ENCODE measurements at places on chromosomes 16 and 17.

DNA sequence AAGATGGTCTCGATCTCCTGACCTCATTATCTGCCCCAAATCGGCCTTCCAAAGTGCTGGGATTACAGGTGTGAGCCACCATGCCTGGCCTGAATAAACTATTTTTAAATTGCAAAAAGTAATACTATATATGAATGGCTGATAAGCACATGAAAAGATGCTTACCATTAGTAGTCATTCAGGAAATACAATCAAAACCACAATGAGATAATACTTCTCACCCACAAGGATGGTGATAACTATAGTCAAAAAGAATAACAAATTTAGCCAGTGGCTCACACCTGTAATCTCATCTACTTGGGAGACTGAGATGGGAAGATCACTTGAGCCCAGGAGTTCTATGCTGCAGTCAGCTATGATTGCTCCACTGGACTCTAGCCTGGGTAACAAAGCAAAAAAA is 2.4 kb upstream of the TACO1 start:
- DNase-seq = no peak

DNA sequence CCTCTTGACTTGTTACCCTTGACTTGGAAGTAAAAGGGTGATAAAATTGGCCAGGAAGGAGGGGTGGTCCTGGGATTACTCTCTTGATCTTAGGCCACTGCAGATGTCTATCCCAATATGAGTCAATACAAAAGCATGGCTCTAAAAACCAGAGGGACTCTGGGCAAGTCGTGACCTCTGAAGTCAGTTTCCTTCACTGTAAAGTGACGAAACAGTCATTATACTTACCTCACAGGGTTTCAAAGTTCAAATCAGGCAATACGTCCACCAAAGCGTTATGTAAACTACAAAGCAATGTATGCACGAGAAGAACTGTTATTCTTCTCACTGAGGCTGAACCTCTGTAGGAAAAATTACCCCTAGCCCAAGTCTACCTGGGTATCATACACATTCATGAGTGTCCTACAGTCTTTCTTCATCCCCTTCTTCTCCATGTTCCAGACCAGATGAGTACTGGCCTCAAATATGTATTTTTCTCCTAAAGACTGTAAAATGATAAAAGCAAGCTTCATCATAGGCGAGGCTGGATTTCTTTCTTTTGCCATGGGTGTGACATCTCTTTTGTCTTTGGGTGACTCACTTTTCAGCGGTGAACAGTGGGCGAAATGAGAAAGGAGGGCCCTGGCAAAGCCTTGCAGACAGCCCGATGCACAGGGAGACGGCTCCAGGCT is 34.5 kb upstream of the CLEC18B start:
- no peak for DNase-seq

DNA sequence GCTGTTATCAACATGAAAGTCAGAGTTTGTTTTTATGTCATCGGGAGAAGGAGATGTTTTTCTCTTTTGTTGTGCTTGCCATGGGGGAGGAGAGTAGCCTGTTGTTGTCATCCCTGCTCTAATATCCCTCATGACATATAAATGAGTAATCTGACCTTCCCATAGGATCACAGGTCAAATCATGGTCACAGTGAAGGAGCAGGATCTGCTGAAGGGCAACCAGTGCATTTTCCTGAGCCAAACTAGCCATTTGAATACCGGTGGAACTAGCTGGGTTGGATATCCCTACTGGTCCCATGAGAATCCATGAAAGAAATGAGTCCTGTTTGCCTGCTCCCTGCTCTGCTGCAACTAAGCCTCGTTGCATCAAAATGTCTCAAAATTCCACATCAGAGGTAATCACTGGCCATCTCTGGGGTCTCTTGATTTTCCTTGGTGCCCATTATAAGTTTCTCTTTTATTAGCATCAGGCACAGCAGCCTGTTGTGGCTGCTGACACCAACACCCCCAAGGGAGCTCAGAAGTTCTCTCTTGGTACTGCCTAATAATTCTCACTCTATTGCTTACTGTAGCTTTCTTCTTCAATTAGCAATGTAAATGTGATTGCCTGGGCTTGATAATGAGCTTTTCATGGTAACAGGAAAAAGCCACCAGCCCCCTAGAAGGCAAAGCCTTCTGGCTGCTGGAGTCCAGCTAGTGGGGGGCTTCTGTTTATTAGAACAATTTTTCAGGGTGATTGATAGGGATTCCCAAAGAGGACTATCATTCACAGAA is 211.4 kb upstream of the ERCC4 start:
- DNase-seq = no peak

DNA sequence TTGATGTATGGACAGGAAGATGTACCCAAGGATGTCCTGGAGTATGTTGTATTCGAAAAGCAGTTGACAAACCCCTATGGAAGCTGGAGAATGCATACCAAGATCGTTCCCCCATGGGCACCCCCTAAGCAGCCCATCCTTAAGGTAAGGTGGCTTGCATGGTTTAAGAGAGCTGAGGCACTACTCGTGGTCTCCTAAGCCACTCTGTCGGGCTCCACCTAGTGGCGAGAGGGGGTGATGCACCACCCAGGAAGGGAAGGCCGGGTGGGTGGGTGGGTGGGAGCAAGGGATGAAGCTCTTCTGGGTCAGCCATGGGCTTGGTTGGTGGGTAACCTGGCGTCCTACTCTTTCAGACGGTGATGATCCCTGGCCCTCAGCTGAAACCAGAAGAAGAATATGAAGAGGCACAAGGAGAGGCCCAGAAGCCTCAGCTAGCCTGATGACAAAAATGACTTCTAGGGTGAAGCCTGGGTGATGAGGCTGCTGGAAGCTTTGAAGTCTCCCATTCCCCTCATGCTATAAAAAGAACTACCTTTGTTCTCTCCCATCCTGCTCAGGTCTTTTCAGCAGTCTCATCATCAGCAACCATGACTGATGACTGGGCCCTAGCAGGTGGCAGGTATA is 21.5 kb downstream of the GPR179 start:
- DNase-seq = no peak

GRCh38 chr16:56870276-56870888 is 5.4 kb downstream of the SLC12A3 start:
- no peak for DNase-seq

DNA sequence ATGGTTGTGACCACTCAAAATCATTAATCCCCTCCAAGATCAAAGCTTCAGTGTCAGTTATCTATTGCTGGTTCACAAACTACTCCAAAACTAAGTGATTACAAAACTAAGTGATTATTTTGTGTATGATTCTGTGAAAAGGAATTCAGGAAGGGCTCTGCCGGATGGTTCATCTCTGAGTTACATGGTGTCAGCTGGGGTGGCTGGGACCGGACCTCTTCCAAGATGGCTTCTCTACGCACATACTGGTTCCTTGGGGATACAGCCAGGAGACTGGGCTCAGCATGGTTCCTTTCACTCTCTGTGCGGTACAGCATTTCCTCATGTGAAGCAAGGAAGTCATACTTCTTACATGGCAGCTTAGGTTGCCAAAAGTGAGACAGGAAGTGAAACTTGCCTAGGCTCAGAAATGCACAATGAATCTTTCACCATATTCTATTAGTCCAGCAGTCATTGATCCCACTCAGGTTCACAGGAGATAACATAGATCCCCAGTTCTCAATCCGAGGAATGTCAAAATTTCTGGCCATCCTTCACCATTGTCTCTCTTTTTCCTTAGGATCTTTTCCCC is 97.9 kb upstream of the IRX6 start:
- no peak for DNase-seq

DNA sequence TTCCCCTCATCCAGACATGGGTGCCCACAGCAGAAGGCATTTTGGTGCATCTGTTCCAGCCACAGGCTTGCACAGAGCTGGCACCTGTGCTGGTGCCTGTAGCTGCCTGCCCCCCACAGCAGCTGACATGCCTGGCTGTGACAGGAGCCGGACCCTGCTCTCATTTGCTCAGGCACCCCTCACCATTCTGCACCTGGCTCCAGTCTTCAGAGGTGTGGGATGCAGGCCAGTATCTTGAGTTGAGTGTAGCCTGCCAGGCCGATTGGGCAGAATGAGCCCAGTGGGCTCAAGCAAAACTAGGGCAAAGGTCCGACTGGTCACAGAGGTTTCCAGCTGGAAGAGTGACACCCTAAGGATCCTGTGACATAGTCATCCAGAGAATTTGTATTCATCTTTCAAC is 887.7 kb downstream of the CDH11 start:
- DNase-seq = no peak

DNA sequence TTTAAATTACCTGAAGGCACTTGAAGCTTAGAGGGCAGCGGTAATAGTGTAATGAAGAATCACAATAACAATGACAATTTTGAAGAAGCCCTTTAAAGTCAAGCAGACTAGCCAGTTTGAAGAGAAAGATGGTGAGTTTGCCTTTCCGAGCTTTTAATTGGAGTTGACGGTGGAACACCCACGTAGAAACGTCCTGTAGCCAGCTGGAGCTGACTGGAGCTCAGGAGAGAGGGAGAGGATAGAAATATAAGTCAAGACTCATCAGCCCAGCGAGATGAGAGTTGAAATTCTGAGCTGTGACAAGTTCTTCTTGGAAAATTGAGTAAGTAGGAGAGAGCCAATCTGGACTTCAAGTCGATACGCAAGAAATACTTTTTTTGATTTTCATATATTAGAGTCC is 91.7 kb upstream of the CACNG3 start:
- no peak for DNase-seq

- no peak for DNase-seq
Measured at GRCh38 chr17:37614391-37614790, 5.2 kb upstream of the SYNRG start.

GRCh38 chr17:57375040-57375769 is 118.9 kb downstream of the MSI2 start:
- no peak for DNase-seq

GRCh38 chr17:33803686-33804085 is 451.4 kb upstream of the CCL2 start:
- DNase-seq = no peak

GRCh38 chr16:73408311-73408710 is 360.4 kb upstream of the ZFHX3 start:
- no peak for DNase-seq

DNA sequence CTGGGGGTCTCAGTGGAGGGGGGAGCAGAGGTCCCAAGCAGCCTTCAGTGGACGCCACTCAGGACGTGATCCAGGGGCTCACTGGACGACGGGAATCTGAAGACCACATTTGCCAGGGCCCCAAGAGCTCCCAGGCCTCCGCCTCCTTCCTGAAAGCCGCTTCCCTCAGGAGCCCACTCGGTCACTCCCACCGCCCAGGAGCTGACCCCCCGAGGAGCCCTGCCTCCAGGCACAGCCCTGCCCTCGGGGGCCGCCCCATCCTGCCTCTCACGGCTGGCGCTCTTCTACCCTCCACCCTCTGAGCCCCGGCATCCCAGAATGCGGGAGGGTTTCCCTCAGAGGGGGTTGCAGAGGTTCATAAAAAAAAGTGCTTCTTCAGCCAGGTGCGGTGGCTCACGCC is 24.2 kb downstream of the TIMM22 start:
- no peak for DNase-seq

- DNase-seq = no peak
Measured at GRCh38 chr17:67150826-67151225, 94.2 kb downstream of the HELZ start.

DNA sequence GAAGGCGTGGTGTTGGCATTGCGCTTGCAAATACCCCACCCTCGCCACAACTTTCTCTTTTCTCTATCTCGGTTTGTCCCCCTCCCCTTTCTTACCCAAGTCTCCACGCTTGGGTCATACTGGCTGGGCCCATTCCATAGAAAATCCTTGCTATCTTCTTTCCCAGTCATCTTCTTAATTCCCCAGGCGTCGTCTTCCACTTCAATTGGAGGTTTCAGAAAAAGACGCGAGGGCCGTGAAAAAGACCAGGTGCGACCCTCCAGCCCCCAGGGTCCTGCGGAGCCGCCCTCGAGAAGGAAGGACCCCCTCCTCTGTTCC is 8.3 kb downstream of the IRX5 start:
- no peak for DNase-seq

- no peak for DNase-seq
Measured at GRCh38 chr17:81954131-81955057, 6.6 kb downstream of the NOTUM start.

DNA sequence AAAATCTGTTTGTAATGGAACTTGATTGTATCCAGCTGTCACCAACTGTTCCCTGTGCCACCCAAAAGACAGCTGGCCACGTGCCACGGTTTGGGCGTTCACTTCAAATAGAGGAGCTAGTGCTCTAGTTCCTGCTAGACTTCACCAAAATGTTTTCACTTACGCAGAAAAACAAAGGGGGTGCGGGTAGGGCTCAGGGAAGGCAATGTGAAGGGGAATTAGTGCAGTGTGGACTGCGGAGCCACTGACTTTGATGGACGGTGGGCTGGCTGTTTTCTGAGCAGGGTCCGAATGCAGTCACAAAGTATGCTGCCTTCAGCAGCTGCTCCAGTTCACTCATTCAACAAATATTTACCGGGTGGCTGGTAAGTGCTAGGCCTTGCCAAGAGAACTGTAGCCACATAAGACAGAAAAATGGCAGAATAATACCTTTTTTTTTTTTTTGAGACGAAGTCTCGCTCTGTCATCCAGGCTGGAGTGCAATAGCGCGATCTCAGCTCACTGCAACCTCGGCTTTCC is 7.6 kb upstream of the CYTH1 start:
- DNase-seq = no peak

DNA sequence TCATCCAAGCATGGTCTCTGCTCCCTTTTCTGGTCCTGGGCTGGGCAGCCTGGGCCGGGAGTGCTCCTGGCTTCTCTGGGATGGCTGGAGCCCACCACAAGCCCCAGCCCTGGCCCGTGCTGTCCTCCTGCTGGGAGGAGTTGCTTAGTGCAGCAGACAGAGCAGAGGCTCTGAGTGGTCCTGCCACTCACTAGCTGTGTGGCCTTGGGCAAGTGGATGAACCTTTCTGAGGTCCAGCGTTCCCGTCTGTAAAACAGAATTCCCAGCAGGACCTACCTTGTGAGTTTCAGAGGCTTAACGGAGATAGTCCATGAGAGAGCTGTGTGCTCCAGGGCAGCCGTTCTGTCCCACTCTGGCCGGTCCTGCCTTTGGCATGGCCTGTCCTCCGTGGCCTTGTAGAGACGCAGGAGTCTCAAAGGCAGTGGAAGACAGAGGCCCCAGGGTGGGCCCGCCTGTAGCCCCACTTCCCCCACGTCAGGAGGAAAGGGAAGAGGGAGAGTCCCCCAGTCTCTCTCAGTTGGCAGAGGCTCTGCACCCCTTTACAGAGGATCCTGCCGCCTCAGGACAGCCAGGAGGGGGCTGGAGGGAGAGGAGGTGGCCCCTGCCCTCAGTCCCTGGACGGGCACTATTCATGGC is 7.8 kb downstream of the MYO15B start:
- DNase-seq = no peak

GRCh38 chr17:17819561-17819995 is 17.2 kb downstream of the SREBF1 start:
- DNase-seq = no peak

GRCh38 chr17:69117855-69118784 is 23.6 kb downstream of the ABCA6 start:
- DNase-seq = no peak

- DNase-seq = no peak
Measured at GRCh38 chr17:15945527-15946191, 729 bp downstream of the ADORA2B start.

- DNase-seq = no peak
Measured at GRCh38 chr17:35953720-35954119, 10.2 kb upstream of the LYZL6 start.

- DNase-seq = no peak
Measured at GRCh38 chr16:66740533-66740932, 10.9 kb downstream of the DYNC1LI2 start.

- no peak for DNase-seq
Measured at GRCh38 chr16:72128701-72129100, 35.1 kb downstream of the DHX38 start.
